ENCODE measurements at places on chromosomes 5 and 9. TPM values are rescaled to one million over a fixed set of nuclear protein-coding genes. Genes with fewer than 3 reads are reported as not detected.

The MARVELD2 gene
- not detected for total RNA-seq

The CDH9 gene
- total RNA-seq: not detected

The OR13C8 gene
- not detected for total RNA-seq

The LIFR gene
- total RNA-seq: 3.8 TPM

The PDGFRB gene
- total RNA-seq: 158 TPM

The ICE1 gene
- total RNA-seq: 21.9 TPM

The DBN1 gene
- total RNA-seq: 395 TPM

The KIF27 gene
- 1.7 TPM for total RNA-seq

The FAF2 gene
- 43.4 TPM for total RNA-seq

The ADGRV1 gene
- not detected for total RNA-seq

The MARCOL gene
- total RNA-seq: not detected

The SLC6A19 gene
- not detected for total RNA-seq

The PPP3R2 gene
- not detected for total RNA-seq

The THBS4 gene
- 0.73 TPM for total RNA-seq

The GNAQ gene
- 43.3 TPM for total RNA-seq

The SLC25A2 gene
- not detected for total RNA-seq

The OR1J2 gene
- total RNA-seq: not detected

The KIF20A gene
- 80.8 TPM for total RNA-seq

The NMUR2 gene
- total RNA-seq: not detected
